ENCODE measurements at places on chromosomes 3 and 15. TPM values are rescaled to one million over a fixed set of nuclear protein-coding genes. Genes with fewer than 3 reads are reported as not detected.

GRCh38 chr15:29526802-29527201 lies 257.2 kb upstream of the NSMCE3 start:
- DNase-seq = no peak

GRCh38 chr15:86165265-86166211 lies 85.9 kb downstream of the AGBL1 start:
- no peak for DNase-seq

The USP19 gene
- polyA plus RNA-seq = 44.0 TPM

The SMAD6 gene
- 13.6 TPM for polyA plus RNA-seq

Data from IMR-90 (cell line).